AG04450 (cell line): ENCODE measurements at places on chromosomes 2 and 18. TPM values are rescaled to one million over a fixed set of nuclear protein-coding genes. Genes with fewer than 3 reads are reported as not detected.

DNA sequence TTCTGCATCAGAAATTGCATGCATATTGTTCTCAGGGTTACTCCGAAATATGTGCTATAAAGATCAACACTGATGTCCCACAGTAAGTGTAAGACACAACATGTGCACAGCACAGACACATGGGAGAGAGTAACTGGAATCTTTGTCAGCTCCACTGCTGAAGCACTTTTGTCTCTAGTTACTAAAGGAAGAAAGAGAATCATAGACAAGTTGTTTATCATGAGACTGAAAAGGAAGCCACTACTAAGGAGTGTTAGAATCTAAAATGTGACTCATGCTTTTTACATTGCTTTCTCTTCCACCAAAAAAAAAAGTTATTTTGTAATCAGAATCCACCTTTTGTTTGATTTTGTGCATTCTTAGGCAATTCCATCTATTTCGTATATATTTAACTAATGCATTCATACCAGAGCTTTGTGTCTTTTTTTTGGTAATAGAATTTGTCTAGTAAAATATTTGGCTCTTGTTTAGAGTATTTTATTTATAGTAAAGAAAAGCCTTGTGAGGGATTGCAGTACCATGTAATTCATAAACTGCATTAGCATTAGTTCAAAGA is 502.4 kb downstream of the FBXO15 start:
- no peak for DNase-seq

GRCh38 chr2:167504061-167504460 is 615.8 kb downstream of the XIRP2 start:
- no peak for DNase-seq

The HOXD3 gene
- polyA plus RNA-seq = not detected in 2 replicates

DNA sequence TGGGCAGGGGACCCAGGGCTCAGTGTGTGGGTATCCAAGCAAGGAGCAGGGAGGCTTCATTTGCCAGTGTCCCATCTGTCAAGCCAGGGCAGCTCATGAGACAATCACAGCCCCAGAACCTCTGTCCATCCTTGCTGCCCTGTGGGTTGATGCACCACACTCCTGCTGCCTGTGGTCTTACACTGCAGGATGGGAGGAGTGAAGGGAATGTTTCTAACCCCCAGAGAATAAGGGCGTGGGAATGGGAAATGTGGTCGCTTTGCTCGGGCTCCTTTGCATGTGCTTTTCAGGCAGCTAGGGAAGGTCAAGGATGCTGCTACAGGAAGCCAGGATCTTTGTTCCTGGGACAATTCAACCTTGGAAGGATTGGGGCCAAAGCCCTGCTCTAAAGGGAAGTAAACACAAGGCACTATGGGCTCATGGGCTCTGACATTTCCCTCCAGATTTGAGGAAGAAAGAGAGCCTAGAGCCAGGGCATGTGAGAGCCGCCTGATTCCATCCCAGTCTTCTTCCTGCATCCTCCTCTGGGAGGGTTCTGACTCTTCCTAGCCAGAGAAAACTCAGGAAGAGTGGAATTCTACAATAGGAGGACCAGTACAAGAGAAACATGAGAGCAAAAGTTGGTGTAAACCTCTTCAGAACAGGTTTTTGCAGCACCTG is 18.8 kb upstream of the MAP3K20 start:
- no peak for DNase-seq

DNA sequence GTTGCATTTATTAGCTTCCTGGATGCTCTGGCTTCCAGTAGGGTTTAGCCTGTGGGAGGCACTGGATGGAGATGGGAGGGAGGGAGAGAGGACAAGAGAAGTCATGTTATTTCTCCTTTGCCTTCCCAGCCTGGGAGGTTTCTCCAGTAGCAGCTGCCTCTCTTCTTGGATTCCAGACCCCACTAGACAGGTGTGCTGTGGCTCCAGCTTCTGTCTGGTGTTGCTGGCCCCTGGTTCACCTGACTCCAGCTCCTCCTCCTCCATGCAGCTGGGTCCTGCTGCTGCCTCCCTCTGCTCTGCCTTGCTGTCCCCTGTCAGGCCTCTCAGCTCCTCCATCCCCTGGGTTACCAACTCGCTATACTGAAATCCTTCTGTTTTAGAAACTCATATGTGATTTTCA is 188.9 kb upstream of the TNP1 start:
- no peak for DNase-seq

The NEDD4L gene
- polyA plus RNA-seq = 13.5 and 15.0 TPM in 2 replicates

The OBSL1 gene
- 35.5 and 46.8 TPM in 2 replicates for polyA plus RNA-seq

The SLC9A2 gene
- polyA plus RNA-seq = not detected in 2 replicates

The CDK15 gene
- polyA plus RNA-seq = 16.0 and 18.6 TPM in 2 replicates

The SEPTIN10 gene
- polyA plus RNA-seq = 81.6 and 105 TPM in 2 replicates

DNA sequence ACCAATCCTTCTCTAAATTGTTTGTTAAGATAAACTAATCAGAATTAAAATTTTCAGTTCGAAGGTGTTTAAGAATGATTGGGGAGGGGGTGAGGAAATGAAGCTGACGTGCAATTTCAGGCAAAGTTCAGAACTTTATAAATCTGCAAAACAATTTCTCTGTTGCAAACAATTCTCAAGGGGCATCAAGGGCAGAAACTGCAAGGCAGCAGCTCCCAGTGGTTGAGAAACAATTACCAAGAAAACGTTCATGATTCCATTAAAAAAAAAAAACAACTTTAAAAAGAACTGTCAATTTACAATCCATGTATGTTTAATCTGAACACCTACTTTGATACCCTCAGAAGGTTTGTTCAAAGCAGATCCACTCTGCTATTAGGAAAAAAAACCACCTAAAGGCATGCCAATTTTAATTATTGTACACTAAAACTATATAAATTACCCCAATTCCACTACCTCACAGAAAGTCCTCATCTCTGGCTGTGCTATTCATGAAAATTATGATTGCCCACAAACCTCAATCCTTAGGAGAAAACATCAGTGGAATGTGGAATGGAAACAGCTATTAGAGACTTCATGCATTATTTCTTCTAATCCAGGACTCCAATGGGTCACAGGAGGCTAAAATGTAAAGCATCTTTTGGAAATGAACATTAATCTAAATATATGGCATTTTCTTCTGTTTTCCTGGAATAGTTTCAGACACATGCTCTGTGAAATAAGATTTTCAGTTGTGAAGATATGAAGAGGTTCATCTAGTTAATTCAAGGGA is 119.9 kb upstream of the ACVR1C start:
- no peak for DNase-seq

The ABCG5 gene
- not detected in 2 replicates for polyA plus RNA-seq

The GNAL gene
- polyA plus RNA-seq = 0.46 and 0.51 TPM in 2 replicates

The BMPR2 gene
- polyA plus RNA-seq = 58.7 and 78.1 TPM in 2 replicates

GRCh38 chr2:216546641-216547403 is 48.2 kb downstream of the RPL37A start:
- no peak for DNase-seq

The MROH2A gene
- not detected in 2 replicates for polyA plus RNA-seq

DNA sequence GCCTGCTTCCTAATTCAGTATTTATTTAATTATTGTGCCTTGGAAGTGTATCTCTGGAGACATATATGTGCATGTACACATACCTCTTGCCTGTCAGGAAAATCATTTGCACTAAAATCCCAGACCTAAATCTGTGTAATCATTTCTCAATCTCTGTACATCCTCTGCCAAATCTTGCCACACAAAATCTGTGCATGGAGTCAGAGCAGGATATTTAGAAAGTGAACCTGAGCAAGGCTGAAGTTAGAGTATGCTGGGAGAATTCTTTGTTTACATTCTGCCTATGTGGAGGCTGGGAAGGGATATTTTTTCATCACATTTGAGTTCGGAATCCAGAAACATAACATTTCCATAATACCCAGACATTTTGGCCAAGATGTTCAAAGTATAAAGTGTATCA is 9.3 kb downstream of the XRCC5 start:
- DNase-seq = no peak

DNA sequence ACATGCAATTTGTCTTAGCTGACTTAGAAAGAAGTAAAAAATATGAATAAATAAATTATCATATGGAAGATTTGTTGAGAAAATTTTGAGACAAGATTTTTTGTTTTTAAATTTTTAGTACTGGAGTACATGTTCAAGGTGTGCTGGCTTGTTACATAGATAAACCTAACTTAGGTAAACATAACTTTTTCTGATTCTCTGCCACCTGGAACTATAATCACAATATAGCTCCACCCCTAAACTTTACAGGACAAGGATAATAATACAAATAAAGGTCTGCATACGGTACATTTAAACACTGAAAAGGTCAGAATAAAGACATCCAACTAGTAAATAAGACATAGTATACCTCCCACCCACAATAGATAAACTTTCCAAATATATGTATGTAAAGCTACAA is 330.5 kb downstream of the LRRTM4 start:
- DNase-seq = no peak

DNA sequence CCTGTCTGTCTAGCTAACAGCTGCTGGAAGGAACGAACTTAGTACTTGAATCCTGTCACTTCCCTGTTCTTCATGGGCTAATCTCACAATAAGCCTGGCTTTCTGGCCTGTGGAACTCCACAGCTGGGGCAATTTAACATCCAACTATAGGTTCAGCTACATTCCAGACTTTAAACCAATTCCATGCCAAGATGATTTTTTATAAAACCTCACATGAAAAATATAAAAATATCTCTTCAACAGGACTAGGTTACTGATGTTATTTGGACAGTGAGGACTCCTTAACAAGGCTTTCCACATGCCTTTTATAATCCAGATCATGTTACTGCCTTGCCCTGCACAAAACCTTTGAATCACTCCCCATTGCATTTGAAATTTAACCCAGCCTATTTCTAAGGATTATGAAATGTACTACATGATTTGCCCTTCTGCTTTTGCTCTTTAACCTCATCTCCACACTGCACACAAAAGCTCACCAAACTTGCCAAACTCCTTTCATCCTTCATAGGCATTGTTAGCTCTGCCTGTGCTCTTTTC is 863.2 kb upstream of the CHAC2 start:
- peak; percentile 6 for DNase-seq

The FNDC4 gene
- polyA plus RNA-seq = 12.3 and 12.4 TPM in 2 replicates

DNA sequence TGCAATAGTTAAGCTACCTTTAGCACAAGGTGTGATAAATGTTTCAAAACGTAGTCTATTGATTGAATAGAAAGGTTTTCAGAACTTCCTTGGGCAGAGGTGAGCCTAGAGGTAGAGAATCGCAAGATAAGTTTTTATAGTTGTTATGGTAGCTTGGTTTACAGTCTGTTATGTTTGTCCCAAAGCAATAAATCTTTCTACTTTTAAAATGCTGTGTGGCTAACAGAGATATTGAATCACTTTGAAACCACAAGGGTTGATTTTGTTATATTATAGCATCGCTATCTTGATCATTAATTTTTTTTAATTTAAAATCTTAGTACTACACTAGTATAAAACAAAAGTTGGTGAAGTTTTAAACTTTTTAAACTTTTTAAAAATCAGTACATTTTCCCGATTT is 126.7 kb downstream of the TMEM182 start:
- DNase-seq = no peak
